Cortex of kidney (tissue), 1 donor: ENCODE measurements at places on chromosomes 2 and 18.

GRCh38 chr2:218010984-218011652 is 8.3 kb upstream of the TNS1 start:
- DNase-seq, result no peak

DNA sequence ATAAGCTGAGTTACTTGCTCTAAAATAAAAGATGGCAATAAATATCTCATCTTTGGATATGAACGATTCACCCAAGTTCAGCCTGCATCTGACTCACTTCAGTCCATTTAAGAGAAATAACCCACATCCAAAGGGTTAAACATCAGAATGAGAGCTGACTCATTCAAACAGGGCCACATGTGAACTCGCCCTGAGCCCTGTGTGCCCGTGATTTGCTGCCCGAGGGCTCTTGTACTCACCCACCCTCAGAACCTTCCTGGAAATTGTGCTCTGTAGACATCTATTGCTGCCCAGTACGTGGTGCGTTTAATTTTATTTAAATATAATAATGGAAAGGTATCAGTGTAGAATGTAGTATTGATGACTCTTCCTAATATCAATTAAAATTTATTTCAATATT is 66.9 kb upstream of the RBM44 start:
- DNase-seq, result no peak

DNA sequence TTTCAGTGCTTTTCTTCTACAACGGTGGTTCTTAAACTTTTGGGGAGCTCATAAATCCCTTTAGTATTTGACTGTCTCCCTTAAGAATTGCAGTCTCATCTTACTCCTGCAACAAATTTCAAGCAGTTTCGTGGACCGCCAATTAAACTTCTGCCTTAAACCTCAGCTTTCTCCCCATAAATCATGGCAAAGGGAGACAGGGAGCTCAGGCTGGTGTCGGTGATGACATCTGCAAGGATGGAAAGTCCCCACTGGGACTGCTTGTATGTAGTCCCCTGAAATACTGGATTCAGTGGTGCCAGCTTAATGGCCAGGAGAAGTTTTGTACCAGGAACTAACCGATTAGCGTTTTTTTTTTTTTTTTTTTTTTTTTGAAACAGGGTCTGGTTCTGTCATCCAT is 148.7 kb upstream of the ITGA6 start:
- DNase-seq, result no peak

- DNase-seq, result no peak
Observed at GRCh38 chr18:36179562-36180355, 7.5 kb upstream of the MOCOS start.

- no peak for DNase-seq
Observed at GRCh38 chr2:146873056-146873455, 971.8 kb upstream of the ACVR2A start.

- no peak for DNase-seq
Observed at GRCh38 chr2:186645999-186646398, 47.9 kb upstream of the FAM171B start.

- DNase-seq, result no peak
Observed at GRCh38 chr18:74544898-74545297, 10.6 kb downstream of the CNDP1 start.

DNA sequence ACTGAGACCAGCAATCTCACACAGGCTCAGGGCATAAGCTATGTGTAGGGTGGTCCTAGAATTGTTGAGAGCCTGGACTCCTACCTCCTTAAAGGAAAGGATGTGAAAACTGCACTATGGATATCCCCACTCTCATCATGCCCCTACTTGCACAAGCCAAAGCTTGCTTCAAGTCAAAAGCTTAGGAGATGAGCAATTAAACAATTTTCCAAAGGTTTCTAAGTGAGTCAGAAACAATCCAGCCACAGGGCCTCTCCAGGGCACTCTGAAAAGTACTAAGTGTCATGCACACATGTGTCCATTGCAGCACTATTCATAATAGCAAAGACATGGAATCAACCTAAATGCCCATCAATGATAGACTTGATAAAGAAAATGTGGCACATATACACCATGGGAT is 215.4 kb downstream of the AFF3 start:
- DNase-seq, result no peak

DNA sequence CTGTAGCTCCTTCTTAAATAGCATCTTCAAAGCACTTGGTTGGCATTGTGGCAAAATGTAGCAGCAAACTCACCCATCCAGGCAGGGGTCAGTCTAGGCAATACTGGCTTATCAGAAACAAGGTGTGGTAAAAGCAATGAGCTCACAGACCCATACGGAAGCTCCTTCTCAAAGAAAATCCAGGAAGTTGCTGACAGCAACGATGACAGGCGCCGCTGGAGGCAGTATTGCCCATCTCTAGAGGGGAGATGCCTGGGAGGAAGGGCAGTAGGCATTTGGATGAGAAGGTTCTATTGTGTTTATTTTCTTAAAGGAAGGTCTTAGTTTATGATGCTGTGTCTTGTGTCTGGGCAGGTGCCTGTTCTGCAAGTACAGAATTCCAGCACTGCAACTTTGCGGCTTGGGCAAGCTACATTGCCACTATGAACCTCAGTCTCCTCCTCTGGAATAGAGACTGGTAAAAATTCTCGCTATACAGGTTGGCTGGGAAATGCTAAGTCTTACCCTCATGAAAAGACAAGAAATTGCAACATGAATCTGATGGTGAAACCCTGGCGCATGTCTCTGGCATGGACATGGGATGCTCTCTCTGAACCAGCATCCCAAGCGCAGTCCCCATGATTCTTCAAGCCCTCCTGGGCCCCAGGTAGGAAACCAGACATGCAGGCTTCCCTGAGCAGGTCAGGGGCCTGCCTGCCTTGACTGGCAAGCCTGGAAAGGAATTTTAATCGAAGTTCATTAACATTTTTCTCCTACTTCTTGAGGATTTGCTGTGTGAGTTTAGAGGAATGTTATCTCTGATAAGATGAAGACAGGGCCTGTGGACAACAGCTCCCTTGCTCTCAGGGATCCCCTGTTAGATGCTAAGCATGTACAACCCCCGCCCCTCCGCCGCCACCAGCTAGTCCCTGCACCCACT is 156.0 kb downstream of the TFCP2L1 start:
- DNase-seq, result no peak

DNA sequence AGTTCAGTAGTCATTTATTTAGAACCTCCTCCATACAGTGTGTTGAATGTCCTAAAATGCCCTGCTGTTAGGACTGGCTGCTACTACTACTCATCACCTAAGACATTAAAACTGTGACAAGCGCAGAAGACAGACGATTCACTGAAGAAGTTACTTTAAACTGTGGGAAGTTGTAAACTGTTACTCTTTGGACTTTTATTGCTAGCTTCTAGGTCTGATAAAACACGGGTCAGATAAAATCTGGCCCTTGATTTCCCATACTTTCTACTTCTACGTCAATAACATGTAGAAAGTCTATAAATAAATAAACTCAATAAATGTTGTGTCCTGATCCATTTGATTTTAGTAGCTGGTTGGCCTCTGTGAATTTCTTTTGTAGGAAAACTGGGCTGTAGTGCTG is 113.4 kb downstream of the ICA1L start:
- no peak for DNase-seq

- no peak for DNase-seq
Observed at GRCh38 chr2:184006998-184007397, 591.3 kb upstream of the ZNF804A start.

DNA sequence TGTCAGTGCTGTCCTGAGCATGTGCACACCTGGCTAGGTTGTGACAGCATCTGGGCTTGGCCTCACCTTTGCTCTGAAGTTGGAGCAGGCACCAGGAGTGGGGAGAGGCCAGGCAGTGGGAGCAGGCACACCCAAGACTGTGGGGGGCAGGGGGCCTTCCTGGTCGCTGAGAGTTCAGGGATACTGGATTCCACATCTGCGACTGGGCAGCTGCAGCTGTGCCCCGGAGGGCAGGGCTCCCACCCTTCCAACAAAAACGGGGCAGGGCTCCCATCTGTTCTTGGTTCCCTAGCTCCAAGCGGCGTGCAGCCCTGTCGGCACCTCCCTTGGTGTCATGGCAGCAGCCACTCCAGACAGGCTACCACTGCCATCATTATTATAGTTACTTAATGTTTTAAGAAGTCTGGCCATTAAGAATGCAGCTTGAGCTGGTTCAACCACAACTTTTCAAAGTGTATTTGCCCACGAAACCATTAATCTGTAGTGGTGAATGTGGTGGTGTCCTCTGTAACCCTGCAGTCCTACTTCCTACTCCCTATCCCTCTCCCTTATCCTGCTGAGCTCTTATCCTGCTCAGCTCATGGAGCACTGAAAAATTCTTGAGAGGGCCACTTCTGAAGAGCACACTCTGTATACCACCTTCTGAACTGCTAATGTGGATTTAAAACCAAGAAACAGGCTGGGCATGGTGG is 48.0 kb upstream of the RAB1A start:
- no peak for DNase-seq

GRCh38 chr2:49714454-49714853 is 560.1 kb upstream of the FSHR start:
- DNase-seq, result no peak

DNA sequence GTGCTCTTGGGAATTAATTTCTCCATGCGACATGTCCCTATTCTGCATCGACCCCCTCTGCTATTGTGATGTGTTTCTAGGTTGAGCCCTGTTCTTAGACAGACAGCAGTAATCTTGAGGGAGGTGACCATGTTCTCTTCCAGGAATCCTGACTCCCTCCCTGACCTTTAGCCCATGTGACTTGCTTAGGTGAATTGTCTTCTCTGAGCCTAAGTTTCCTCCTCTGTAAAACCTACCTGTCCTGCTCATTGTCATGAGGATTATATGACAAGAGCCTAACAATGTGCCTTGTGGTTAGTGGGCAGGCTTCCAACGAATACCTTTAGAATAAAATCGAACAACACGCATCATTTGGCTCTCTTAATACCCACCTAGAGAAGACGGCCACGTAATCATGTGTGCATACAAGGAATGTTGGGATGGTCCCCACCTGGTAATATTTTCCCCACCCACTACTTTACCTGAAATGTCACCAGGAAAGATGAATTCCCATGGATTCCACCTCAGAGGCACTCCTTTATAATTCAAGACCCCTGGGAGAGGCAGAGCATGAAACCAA is 59.8 kb downstream of the HAUS1 start:
- no peak for DNase-seq

GRCh38 chr2:72815655-72816278 is 10.1 kb downstream of the EXOC6B start:
- DNase-seq, result no peak

DNA sequence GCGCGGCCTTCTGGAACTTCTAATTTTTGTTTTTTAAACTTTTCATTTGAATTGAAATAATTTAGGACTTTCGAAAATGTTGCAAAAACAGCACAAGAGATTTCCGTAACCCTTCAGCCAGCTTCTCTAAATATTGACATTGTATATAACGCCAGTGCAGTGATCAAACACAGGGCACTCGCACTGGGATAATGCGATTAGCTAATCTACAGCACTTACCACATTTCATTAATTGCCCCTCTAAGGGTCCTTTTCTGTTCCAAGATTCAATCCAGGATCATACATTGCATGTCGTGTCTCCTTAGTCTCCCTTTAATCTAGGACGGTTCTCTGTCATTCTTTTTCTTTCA is 343 bp upstream of the CD302 start:
- no peak for DNase-seq

GRCh38 chr2:182447163-182447562 is 20.3 kb upstream of the PDE1A start:
- DNase-seq, result no peak

GRCh38 chr18:63697097-63697660 is 5.6 kb upstream of the SERPINB11 start:
- DNase-seq, result no peak

DNA sequence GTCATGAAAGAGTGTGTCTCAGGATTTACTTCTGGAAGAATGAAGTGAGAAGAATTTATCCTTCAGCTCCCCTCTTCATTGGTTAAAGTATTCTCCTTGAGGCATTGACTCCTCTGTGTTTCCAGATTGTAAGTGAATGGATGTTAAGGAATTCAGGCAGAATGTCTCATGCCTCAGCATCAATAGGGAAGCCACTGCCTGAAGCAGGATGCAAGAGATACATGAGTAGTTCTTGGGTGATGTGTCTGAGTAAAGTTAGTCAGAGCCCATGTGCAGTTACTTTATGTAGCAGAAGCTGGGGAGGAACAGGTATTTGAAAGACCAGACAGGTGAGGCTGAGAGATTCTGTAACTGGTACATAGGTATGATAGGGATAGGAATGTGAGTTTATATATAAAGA is 34.0 kb upstream of the TMEFF2 start:
- no peak for DNase-seq

DNA sequence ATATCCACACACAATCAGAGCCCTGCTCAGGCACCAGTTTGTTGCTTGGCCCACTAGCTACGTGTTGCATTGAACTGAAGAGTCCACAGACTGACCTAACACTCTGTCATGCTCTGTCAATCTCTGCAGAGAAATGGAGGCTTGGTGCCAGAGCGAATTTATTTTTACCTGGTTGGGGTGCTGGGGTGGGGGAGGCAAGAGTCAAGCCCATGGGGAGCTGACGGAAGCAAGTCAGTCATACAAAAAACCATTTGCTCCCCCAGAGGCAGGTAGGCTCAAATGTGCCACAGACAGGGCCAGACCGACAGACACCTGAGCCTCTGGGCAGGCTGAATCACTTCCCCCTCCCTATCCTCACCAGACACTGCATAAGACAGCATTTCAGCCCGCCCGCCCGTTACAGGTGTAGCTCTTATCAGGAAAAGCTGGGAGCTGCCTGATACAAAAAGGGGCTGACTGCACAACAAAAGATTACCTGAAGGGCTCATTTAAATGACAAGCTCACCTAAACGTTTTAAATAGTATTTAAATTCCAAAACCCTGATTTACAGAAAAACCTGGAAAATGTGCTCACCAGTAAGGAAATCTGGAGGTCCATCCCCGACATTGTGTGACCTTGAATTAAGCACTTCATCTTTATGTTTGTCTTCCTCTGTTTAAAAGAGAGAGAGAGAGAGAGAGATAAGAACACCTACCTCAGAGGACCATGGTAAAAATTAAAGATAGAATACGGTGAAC is 2.1 kb upstream of the PCBP1 start:
- no peak for DNase-seq

DNA sequence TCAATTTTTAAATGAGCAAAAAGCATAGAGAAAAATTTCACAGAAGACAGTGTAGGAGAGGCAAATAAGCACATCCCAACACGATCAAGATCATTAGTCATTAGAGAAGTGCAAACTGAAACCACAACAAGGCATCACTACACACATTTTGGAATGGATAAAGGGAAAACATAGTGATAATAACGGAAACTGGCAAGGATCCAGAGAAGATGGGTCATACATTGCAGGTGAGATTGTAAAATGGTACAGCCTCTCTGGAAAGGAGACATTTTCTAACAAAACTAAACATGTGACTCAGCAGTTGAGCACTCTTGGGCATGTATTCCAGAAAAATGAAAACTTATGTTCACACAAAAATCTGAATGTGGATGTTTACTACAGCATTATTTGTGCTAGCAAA is 98.3 kb upstream of the TMEM17 start:
- no peak for DNase-seq

GRCh38 chr2:206164261-206164862 is 4.7 kb downstream of the EEF1B2 start:
- no peak for DNase-seq

DNA sequence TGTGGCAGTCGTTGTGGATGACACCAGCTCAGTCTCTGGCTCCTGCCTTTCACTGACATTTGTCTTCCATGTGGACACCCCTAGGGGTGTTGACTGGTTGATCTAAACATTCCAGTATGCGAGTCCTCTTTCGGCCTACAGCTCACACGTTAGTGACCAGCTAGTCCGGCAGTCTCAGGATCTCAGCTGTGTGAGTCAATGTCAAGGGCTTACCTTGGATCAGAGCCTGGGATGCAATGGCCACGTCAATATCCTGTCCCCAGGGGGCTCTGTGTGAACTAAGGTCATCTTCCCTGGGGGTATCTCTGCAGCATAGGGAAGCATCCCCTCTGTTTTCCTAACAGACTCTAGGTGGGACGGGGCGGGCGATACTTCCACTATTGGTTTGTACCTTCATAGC is 35.1 kb upstream of the YWHAQ start:
- DNase-seq, result no peak
